ENCODE measurements at places on chromosomes 4 and X.

GRCh38 chr4:6118201-6118600 is 82.1 kb downstream of the JAKMIP1 start:
- no peak for DNase-seq

GRCh38 chrX:10781847-10782530 is 161.6 kb upstream of the MID1 start:
- no peak for DNase-seq

GRCh38 chrX:128436397-128437103 is 384.3 kb upstream of the ACTRT1 start:
- DNase-seq: no peak

DNA sequence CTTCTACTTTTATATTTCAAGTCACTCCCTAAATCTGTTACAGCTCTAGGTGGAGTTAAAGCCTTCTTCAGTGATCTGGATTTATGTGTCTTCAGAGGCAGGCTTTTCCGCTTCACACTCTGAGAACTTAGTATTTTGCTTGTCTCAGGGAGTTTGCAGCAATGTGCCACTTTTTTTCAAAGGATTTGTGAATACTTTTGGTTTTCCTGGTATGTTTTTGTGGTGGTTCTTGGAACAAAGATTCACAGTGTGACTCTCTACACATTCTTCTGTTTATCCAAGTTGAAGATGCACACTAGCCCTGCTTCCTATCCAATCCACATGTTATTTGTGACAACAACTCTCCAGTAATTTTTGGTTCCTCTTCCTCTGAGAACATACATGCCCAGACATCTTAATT is 1253.7 kb downstream of the TECRL start:
- DNase-seq: no peak

DNA sequence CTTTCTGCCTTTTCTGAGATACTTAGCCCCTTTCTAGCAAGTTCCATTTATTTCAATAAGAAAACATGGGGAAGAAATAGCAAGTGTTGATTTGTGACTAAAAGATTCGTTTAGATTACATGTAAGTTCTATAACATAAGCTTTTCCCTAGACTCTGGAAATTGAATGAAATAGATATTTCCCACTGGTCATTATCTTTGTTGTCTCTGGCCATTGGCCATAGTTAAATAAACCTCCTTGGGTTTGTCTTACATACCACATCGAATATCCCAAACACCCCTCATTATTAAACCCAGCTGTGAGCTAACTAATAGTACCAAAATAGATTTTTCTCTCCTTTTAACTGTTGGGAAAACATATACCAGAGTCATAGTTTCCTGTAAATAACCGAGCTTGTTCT is 534.8 kb downstream of the IQCM start:
- DNase-seq: no peak

DNA sequence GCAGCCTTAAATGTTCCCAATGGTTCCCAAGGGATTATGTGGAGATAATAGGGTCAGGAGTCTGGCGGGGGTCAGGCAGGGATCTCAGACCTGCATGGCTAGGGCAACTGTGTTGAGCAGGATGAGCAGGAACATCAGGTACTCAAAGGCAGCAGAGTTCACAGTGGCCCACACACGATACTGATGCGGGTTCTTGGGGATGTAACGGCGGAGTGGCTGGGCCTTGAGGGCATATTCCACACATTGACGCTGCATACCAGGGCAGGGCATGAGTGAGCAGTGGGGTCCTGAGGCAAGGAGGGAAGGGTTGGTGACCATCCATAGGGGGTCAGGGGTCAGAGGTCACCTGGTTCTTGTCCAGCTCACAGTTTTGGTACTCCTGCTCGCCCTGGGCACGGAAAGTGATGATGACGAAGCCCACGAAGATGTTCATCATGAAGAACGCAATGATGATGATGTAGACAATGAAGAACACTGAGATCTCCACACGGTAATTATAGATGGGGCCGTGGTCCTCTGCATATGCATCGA is 15.1 kb upstream of the SYP start:
- no peak for DNase-seq

GRCh38 chr4:56656346-56656643 is 24.8 kb downstream of the HOPX start:
- no peak for DNase-seq

DNA sequence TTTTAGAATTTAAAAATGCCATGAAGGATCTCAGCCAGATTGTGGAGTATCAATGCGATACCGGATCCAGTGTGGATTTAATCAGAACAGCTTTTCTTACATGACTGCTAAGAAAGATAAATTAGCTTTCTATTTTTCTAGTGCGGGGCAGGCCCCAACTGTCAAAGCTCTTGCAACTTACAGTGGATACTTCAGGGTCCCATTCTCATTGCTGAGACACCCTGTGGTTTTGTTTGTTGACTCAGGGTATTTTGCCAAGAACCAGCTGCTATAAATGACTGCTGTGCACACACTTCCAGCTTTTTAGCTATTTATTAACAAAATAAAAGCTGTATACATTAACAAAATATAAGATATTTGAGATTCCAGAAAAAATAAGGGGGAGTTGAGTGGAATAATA is 166.4 kb downstream of the DCLK2 start:
- DNase-seq: no peak

DNA sequence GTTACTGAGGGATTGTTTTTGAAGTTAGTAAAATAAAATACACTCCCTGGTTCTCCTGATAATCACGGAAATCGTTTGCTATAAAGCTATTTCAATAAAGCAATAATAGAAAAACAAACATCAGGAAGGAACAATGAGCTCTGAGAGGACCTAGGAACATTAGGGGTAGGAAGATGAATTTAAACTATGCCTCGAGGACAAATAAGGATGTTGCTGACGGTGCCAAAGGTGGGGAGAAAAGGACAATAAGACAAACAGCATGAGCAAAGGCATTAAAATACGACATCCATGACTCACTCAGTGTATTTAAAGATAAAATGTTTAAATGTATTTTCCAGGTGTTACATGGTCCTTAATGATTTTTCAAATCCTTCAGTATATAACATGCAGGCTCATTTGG is 110.3 kb downstream of the MTNR1A start:
- no peak for DNase-seq
